Stimulated activated CD8-positive, alpha-beta memory T cell treated with anti-CD3 and anti-CD28 coated beads, Interleukin-4, amount 100 ng/mL, for 1 hour (primary cell): ENCODE measurements at places on chromosomes 5 and 9.

DNA sequence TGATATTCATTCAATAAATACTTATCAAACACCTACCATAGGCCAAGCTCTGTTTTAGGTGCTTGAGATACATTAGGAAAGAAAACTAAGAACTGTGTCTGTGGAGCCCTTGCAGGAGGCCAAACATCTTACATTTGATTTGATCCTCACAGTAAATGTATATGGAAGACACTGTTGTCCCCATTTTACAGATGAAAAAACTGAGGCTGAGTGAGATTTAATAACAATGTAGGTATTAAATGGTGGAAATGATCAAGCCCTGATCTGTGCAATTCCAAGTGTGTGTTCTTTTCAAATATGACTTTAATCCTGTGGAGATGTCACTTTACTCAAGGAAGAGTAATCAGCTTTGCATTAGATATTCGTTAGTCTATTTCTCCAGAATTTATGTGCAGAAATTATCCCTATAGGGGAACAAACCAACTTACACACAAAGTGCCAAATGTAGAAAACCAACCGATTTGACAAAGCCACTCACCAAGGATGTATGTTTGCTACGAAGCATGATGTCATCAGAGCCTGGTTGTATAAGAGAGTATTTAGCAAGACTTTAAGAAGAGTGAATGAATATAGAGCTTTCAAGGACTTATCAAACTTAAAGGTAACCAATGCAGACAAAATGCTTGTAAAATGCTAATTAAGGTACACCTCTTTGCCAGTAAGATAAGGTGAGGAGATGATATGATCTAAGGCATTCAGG, 153.9 kb upstream of the NFIB start:
- DNase-seq = no peak

GRCh38 chr9:98570663-98571440, 137.9 kb downstream of the GABBR2 start:
- no peak for DNase-seq

GRCh38 chr5:4661836-4662235, 478.3 kb upstream of the ADAMTS16 start:
- no peak for DNase-seq

DNA sequence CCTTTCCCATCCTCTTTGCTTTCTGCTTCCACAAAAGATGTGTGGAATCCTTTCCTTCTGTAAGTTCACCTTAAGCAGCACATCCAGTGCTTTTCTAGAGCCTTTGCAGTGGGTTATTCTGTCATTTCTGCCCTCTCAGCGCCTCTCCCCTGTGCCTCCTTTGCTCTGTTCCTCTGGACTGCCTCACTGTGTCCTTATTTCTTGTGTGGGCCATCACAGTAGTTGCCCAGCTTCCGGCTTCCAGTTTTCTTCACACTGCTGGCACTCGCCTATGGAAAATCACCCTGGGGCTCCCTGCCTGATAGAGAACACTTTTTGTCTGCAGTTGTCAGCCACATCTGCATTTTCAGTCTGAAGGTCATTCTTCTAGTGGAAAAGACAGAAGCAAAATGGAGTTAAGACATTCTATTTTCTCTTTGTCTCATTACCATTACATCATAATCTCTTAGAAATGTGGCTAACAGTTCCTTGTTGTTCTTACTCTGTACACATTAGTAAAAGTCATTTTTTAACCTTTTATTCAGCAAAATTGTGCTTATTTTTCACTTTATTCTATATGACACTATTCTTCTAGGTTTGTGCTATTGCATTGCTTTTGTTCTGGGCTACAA, 64.1 kb upstream of the ZNF608 start:
- no peak for DNase-seq

DNA sequence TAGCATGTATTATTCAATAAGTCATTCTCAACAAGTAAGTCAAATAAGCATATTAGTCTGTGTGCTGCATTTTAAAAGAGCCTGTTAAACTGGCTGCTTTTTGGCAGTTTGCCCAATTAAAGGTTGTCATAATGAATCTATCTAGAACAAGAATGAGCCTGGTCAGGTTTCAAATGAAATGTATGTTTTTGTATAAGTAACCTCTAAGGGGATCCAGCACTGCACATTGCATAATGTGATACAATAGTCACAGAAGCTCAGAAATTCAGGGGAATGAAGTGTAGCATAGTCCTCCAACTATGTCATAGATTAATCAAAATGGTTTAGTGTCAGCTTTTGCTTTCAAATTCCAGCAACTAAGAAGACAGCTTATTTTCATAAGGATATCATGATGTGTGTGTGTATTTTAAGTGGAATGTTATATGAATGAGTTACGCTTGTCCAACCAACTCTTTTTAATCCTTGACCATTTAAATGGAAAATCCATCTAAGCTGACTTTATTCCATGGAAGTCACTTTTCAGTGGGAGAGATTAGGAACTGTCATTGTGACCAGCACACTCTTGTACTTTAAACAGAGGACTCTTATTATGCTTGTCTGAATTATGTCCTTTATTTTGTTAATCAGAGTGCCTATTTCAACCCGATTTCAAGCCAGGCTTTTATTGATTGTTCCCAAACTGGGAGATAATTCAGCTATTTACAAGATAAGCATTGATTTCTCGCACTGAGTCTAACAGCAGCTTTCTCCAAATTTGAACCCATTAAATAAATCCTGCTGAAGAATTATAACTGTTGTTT, 283.9 kb upstream of the ADAMTSL1 start:
- no peak for DNase-seq

GRCh38 chr5:61507232-61507631, 175.2 kb downstream of the ZSWIM6 start:
- DNase-seq = no peak

DNA sequence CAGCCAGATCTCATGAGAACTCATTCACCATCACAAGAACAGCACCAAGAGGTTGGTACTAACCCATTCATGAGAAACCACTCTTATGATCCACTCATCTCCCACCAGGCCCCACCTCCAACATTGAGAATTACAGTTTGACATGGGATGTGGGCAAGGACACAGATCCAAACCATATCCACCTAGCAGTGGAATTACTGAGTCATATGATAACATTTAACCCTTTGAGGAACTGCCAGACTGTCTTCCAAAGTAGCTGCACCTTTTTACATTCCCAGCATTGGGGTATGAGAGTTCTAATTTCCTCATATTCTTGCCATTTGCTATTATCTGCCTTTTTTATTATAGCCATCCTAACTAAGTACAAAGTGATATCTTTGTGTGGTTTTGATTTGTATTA, 51.9 kb downstream of the CTNNA1 start:
- no peak for DNase-seq

GRCh38 chr5:39319395-39319794, 44.9 kb downstream of the C9 start:
- no peak for DNase-seq
